Suppressor macrophage (primary cell): ENCODE measurements at places on chromosomes 7 and 10.

DNA sequence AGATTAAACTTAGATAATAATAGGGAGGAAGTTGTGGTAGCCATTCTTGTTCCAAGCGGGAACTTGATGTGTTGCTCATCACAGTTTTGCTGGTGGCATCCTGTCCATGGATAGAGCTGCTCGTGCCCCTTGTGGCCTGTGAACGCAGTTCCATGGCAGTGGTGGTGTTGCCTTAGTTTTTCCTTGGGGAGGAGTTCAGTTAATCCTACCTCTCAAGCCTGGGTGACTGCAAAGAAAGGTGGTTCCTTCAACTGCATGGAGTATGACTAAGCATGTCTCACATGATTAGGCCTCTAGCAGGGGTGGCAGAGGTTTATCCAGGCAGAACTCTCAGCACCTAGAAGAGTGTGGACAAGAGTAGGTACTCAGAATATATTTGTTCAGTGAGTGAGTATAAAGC lies 99.7 kb downstream of the MAPK8 start:
- peak; percentile 12 for DNase-seq

- DNase-seq, result no peak
Observed at GRCh38 chr10:58044072-58044471, 223.6 kb downstream of the IPMK start.

DNA sequence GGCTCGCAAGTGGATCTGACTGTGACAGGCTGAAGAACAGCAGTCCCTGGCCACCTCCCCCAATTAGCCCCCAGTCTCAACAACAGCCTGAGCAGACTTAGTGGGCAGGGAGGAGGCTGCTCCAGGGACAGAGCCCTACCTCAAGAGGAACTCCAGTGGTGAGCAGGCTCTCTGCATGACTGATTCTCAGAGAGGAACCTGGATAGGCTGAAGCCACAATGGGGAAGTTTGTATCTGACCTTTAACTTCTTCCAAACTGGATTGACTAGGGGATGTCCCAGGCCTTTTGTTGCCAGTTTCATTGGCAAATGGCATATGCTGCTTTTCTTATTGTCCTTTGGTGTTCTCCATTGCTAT lies 93.0 kb downstream of the ARHGAP22 start:
- peak; percentile 81 for DNase-seq

GRCh38 chr7:87413951-87414793 lies 61.3 kb downstream of the ABCB4 start:
- DNase-seq, result no peak

GRCh38 chr10:86757113-86757972 lies 924 bp downstream of the BMPR1A start:
- peak; percentile 6 for DNase-seq
